CD4-positive, alpha-beta T cell treated with Interleukin-6 at 100 ng/mL for 8 hours (primary cell): ENCODE measurements at places on chromosomes 5 and 9.

DNA sequence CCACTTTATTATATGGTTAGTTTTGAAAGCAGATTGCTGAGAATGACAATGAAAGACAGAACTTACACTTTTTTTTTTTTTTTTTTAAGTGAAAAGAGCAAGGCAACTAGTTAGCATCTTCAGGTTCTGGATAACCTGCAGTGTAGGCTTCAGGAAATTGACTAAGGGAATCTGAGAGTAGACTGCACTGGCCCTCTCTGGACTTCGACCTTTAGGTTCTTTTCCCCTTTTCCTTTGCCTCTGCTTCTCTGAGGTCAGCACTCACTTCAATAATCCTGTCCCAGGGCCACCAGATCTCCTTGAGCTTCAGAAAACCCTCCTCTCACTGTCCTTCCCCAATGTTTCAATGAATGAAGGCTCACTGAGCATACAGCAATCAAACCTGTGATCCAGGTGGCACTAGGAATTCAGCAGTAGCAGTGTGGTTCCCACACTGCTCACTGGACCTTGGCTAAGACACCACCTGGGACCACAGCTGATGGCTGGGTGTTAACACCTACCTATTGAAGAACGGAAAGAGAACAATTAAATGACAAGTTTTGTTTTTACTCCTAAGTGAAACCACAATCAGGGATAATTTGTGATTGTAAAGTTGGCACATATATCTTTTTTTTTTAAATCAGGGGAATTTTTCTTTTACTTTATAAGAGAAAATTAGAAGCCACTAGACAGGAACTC, 85.8 kb upstream of the IL6ST start:
- no peak for DNase-seq

DNA sequence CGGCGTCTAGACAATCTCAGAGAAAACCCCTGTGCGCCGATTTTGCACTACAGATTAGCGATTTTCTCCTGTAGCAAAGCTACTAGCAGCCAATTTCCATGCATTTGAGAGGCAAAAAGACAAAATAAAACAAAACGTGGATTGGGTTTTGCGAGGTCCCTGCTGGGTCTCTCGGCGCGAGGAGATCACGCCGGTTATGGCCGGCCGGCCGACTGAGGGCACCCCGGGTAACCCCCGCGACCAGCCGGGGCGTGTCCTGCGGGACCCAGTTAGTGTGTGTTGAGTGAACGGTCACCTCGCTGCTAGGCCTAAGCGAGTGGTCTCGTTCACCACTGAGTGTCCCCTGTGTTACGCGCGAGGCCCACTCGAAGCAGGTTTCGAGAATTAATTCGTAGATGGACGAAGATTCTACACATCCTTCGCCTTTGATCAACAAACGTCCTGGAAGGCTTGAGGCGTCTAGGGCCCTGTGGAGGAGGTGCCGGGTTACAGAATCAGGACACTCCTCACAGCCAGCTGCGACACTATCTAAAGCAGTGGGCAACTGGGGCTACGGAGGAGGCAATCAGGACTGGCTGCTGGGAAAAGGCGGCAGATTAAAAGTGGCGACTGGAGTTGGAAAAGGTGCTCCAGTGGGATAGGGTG, 764 bp upstream of the VDAC1 start:
- DNase-seq = no peak

DNA sequence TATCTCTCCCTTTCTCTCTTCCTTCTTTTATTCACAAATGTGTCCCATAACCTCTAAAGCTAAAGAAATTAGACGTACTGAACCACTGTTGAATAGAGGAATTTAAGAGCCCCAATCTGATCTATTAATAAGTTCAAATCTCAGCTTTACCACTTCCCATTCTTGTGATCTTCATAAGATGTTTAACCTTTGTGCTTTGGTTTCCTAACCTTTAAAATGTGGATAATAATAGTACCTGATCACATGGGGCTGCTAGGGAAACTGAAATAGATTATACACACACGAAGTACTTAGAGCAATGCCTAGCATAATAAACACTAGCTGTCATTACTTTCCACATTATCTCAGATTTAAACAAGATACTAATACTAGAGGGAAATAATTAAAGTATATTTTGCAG, 324.3 kb upstream of the SEMA6A start:
- DNase-seq = no peak

GRCh38 chr5:87361536-87362213, 51.1 kb downstream of the CCNH start:
- DNase-seq = no peak

DNA sequence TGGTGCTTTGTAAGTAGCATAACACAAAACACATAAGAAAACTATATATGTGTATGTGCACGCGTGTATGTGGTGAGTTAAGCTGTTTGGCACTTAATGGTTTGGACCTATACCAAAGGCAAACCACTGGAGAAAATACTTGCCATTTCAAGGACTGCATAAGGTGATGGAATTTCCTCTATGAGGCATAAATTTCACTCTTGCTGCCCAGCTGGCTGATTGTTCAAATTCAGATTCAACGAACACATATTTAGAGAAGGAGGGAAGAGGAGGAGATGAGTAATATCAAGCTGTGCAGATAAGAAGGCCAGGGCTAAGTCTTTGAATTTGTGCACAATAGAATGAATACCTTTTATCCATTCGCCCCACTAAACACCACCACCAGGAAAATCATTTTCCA, 470.6 kb upstream of the MPDZ start:
- DNase-seq = no peak

DNA sequence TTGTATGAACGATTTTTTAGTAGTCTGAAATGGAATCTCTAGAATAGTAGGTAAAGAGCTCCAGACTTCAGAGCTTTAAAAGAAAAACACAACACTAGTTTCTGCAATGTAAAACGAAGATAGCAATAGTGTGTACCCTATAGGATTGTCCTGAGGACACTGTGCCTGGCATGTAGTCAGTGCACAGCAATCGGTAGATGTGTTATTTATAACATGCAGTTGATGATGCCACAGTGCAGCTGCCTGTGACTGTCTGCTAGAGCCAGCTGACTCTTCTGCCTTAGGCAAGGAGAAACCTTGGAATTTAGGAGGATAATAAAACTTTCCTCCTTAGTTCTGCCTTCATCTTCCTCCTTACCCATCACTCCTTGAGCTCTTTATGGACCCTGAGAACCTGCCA, 27.7 kb upstream of the TMOD1 start:
- DNase-seq = no peak

DNA sequence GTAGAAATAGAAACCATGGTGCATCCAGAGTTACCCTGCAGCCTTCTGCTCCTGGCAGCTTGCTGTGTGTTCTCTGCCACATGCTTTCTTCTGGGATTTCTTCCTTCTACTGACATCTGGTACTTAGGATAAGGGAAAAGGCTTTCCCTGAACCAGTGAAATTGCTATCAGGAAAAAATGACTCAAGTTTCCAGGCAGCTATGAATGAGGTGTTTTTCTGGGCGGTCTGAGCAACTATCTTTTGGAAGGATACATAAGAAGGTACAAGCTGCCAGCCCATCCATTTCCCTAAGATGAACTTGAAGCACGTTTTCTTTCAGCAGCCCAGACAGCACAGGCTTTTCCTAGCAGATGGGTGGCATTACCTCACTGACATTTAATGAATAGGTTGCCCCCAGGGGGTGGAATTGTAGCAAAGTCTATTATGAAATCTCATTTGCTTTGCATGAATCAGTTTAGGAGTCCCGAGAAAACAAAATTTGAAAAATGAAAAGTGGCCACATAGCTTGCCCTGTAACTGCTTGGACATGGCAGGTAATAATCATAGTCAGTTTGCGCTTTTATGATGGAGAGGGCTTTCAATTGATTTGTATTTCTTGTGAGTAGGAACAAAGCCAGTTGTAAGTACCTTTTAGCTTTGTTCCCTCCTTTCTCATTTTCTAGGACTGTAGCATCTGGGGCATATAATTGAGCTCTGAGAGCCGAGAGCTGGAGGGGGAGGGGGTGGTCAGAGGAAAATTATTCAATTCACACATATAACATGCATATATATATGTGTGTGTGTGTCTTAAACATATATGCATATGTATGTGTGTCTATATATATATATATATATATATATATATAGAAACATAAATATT, 108.5 kb downstream of the C9orf152 start:
- DNase-seq = no peak

- no peak for DNase-seq
These were observed 9.8 kb downstream of the PIK3R1 start for GRCh38 chr5:68225188-68225910.

DNA sequence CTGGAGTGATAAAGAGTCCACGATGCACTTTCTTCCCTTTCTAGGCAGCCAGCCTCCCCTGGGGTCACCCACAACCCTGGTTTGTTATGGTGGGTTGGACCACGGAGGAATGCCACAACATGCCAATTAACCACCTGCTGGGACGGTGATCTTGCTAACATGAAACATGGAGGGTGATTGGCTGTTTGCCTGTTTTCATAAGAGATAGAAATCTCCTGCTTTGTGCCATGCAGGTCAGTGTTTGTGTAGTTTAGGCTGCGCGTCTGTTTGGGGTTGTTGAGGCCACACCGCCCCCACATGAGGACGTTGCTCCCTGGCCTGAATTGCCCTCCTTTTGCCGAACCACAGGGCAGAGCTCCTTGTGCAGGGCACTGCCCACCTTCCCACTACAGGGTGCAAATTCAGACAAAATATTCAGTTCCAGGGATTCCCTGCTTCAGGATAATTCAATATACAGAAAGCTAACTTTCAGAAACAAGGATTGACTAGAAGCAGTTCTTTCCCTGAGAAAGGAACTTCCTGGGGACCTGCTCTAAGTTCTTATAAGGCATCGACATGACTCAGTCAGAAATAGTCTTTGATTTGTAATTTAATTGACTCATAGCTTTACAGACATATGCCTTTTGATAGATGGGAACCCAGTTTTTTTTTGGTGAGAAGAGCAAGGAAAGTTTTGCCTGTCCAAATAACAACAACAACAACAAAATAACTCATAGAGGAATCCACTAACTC, 427.6 kb downstream of the GADD45G start:
- DNase-seq = no peak

- no peak for DNase-seq
These were observed 117.4 kb downstream of the CCDC171 start for GRCh38 chr9:15670246-15670645.

DNA sequence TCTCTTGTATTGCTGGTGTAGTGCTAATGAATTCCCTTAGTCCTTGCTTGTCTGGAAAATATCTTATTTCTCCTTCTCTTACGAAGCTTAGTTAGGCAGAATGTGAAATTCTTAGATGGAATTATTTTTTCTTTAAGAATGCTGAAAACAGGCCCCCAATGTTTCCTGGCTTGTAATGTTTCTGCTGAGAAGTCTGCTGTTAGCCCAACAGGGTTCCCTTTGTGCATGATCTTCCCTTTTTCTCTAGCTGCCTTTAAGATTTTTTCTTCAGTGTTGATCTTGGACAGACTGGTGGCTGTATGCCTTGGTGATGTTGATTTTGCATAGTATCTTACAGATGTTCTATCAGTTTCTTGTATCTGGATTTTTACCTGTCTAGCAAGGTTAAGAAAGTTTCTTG, 191.3 kb upstream of the DMRTA1 start:
- DNase-seq = no peak

GRCh38 chr5:99129768-99130501, 201.1 kb upstream of the CHD1 start:
- DNase-seq = no peak

- peak; percentile 59 for DNase-seq
These were observed 587 bp downstream of the UBE2R2 start for GRCh38 chr9:33817327-33818166.

DNA sequence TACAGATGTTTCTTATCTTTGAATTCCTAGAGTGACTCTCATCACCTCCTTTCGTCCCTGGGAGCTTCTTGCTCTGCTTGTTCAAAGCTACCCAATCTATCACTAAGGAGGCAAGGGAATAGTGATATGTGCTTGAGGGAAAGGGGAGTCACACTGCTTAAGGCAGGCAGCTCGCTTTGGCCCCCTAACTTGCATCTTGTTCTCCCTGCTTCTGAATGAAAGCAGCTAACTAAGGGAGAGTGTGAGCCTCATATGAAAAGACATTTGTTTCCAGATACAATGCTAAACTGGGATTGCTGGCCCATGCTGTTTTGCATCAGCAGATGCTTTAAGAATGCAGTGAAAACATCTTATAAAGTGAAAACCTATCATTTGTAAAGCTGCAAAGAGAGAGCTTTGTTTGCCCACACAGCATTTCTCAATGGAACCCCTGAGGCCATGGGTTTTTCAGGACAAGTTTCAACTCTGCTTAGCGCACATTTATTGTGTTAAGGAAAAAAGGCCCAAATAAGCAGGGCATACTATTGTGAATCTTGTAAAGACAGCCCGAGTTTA, 367.9 kb upstream of the ADAMTSL1 start:
- no peak for DNase-seq

- no peak for DNase-seq
These were observed 1.2 kb downstream of the TPPP start for GRCh38 chr5:691817-692528.

- DNase-seq = no peak
These were observed 55.9 kb downstream of the FNBP1 start for GRCh38 chr9:129987047-129987446.

DNA sequence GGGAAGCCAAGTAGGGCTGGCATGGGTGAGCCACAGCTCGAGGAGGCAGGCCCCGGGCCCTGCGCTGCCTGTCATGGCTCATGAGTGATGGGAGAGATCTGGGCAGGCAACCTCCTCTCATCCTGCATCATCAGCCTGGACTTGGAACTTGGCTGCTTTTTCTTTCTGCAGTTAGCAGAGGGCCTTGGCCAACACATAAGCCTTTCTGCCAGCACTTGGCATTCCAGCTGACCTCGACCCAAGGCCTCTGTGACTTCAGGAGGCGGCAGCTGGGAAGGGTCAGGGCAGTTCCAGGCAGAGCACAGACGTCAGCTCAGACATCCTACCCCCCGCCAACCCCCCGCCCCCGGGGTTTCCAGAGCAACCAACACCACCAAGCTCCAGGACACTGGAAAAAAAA, 7.6 kb downstream of the S1PR3 start:
- no peak for DNase-seq

DNA sequence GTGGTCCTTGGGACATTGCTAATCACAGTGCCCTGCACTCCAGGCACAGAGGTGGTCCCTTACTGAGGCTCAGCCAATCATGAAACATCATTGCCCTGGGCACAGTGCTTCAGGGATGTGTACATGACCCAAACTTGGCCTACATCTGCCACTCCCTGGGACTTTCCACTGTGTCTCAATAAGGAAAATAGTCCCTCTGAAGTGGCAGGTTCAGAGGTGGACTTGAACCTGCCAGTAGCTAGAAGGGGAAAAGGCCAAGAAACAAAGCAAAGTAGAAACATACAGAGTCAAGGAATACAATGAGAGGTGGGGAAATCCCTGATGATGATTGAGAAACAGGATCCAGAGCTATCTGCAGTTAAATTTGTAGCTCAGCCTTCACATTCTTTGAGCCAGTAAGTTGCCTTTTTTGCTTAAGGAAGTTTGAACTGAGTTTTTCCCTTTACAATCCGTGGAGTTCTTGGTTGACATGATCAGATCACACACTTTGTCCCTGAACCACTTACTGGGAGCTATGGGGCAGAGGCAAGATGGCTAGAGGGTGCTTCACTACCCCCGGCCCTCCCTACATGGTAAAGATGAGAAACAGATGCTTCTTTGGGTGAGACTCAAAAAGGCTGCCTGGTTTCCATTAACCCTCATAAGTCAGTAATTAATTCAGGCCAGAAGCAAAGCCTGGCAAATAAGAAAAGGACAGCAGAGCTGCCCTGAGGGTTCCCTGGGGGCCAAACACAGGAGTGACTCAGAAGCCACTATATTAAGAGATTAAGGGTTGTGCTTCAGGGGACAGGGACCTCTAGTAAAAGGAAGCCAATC, 57.6 kb downstream of the SH3TC2 start:
- DNase-seq = no peak
